ENCODE measurements at places on chromosomes 5 and 9.

- peak; percentile 73 for ATAC-seq
These were observed 300.7 kb upstream of the IZUMO3 start for GRCh38 chr9:24846248-24846912.

GRCh38 chr5:103938146-103938695 lies 375.6 kb upstream of the NUDT12 start:
- ATAC-seq: peak; percentile 31

DNA sequence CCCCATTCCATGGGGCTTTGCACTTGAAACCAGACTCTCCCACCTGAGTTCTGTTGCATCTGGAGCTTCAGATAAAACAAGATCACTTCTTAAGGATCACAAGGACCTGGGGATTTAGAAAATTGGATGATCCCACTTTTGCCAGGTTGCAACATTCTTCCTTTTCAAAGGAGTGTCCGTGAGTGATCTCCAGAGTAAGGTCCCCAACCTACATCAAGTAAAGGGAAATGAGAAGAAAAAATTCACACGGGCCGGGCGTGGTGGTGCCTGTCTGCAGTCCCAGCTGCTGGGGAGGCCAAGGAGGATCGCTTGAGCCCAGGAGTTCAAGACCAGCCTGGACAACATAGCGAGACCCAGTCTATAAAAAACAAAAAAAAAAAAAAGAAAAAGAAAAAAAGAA lies 41.2 kb upstream of the COL5A1 start:
- ATAC-seq: no peak

DNA sequence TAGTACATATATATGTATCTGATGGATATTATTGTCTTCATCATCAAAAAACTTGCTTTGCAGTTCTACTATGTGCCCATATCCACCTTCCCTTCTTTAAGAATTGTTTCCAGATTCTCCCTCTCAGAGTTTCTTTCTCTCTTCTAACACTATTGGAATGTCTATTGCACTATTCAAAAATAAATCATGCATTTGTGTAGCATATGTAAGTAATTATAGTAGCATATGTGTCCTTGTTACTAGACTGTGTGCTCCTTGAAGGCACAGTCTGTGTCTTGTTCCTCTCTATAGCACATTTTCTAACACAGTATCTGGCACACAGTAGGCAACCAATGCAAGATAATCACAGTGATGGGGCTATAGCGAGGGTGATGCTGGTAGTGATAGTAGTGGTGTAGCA lies 43.4 kb upstream of the TRIM32 start:
- ATAC-seq: no peak

DNA sequence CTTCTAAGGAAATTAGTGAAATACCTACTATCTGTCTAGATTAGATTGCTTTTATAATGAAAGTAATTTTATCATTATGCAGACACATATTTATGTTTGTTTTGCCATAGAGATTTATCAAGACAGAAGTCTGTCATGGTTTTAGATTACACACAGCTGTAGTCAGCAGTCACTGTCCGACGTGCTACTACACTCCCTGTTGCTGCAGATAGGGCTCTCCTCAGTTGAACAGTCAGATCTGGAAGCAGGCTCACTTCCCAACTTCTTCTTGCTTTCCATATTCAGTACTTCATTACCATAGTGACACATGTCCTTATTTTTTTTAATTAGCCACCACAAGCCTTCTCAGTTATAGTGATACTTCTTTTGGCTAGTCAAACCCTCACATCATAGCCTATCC lies 329.9 kb upstream of the ITGA1 start:
- no peak for ATAC-seq

- ATAC-seq: no peak
These were observed 144.7 kb downstream of the SSBP2 start for GRCh38 chr5:81606150-81606549.

DNA sequence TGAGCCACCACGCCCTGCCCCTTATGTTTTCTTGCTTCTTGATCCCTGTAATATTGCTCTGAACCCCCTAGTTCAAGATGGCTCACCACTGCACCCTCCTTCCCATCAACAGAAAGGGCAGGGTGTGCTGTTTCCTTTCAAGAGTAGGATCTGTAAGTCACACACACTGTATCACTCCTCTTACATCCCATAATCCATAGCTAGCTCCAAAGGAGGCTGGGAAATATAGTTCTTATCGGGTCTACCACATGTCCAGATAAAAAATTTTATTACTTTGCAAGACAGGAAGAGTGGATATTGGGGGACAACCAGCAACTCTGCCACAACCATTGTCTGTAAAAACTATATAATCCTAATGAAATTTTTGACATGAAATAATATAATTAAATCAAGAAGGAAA lies 79.6 kb downstream of the C9orf50 start:
- ATAC-seq: no peak

Measured in stimulated activated memory B cell treated with anti-CD40 and anti-IgM and Interleukin-4, amounts not matched to agents 10 μg/mL and 1 μg/mL and 100 μg/mL, for 72 hours (primary cell).